Stimulated activated CD4-positive, alpha-beta T cell treated with anti-CD3 and anti-CD28 coated beads, Interleukin-12 subunit alpha, Interleukin-12 subunit beta, amount 100 ng/mL, for 4 hours (primary cell): ENCODE measurements at places on chromosomes 3 and 15.

DNA sequence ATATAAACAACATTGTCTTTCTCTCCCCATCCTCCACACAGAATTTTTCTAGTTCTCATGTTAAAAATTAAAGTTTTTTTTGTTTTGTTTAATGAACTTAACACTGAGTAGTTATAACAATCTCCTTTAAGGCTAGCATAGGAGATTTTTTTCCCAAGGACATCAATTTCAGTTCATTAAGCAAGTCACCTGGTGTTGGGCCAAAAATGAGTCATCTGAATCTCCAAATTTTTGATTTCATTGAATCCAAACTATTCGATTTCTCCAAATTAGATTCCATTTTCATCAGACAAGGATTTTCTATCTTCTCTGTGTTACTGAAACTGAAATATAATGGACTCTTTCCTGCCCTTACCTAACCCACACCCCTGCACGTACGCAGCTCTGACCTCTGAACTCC is 631.4 kb upstream of the MDFIC2 start:
- DNase-seq = no peak

DNA sequence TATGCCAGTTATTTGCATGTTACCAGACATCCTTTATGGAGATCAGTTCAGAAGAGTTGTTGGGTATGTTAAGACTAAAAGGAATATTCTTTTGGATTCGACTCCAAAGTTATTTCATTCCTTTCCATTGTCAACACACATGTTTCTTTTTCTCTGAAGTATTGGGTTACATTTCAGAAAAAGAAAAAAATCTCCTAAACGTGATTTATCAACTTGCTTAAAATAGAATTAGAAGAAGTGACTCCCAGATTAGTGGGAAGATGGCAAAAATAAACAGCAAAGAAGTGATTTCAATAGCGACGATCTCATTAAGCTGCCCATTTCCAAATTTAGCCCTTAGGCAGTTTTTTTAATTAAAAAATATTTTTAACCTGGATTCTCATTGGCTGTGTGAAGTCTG is 85.4 kb downstream of the TIGIT start:
- no peak for DNase-seq

- no peak for DNase-seq
Observed at GRCh38 chr3:183274609-183275008, 21.6 kb downstream of the B3GNT5 start.

GRCh38 chr3:24310887-24311286 is 183.8 kb downstream of the THRB start:
- no peak for DNase-seq

DNA sequence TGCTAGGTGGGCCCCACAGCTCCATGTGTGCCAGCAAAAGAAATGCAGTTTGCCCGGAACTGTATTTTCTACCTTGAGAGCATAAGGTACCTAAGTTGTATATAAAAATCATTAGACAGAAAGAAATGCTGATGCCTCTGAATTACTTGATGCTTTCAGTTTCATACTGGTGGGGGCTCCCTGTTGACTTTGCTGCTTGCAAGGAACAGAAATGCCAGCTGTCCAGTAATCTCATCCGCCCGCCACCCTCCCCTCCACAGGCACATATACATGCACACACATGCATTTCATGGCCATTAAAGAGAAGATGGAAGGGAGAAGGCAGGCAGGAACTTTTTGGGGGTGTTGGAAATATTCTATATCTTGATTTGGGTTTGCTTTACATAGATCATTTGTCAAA is 38.4 kb downstream of the LIMD1 start:
- no peak for DNase-seq

GRCh38 chr3:34200576-34200975 is 402.1 kb downstream of the PDCD6IP start:
- DNase-seq = no peak

DNA sequence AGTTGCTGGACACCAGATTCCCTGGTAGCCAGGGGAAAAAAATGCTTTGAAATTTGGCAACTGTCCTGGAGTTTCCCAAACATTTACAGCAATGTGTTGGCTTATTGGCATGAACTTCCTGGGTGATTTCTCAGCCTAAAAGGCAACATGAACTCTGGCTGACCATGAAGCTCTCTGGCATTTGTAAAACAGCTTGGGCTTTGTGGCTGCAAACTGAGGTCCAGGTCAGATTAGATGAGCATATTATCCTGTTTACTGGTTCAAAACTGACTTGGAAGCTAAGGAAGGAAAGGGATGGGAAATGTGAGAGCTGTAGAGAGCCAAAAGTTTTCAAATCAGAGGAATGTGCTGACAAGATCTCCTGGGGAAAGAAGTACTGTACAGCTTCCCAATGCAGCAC is 139.0 kb downstream of the P3H2 start:
- no peak for DNase-seq

GRCh38 chr3:64743156-64743886 is 55.5 kb upstream of the ADAMTS9 start:
- no peak for DNase-seq

DNA sequence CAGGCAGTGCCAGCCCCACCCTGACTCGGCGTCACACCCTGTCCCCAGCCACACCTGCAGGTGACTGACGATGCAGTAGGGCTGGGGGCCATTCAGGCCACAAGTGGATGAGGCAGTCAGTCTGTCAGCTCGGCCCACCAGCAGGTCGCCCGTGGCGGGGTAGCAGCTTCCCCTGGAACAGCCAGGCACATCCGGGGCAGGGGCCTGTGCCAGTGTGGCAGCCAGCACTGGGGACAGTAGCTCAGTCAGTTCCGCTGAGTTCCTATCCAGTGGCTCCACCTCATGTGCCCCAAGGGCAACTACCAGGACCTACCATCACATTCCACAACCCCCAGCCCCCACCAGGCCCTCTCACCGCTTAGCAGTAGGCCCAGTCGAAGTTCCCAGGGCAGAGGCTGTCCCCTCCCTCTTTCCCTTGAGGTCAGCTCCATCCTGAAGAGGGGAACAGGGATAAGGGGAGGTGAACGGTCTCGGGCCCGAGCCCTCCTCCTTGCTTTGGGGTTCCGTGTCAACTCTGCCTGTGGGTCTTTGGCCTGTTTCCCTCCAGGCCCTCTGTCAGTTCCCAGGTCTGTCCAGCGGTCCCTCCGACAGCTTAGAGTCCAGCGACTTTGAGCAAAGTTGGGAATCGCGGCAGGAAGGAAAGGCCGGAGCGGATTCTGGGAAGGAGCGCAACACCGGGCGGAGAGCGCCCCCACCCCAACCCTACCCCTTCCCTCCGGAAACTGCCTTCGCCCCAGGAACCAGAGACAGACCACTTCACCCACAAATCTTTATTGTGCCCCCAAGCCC is at the start of gene LAMB2:
LAMB2 (minus strand) TSS at position 614 of the 789 bp plus-strand sequence; CDS start at position 431, 183 bp downstream.
- DNase-seq = no peak

- no peak for DNase-seq
Observed at GRCh38 chr15:39974656-39975230, 40.8 kb downstream of the EIF2AK4 start.

- no peak for DNase-seq
Observed at GRCh38 chr3:44906997-44907396, 32.6 kb downstream of the TGM4 start.

GRCh38 chr15:67550522-67550921 is 8.0 kb downstream of the MAP2K5 start:
- no peak for DNase-seq

GRCh38 chr15:77507911-77508310 is 87.2 kb downstream of the HMG20A start:
- DNase-seq = no peak

GRCh38 chr3:21528291-21528995 is 222.6 kb downstream of the ZNF385D start:
- DNase-seq = no peak

GRCh38 chr15:80835336-80835735 is 56.2 kb downstream of the CEMIP start:
- no peak for DNase-seq

- no peak for DNase-seq
Observed at GRCh38 chr3:106376016-106376570, 507.3 kb upstream of the CBLB start.

DNA sequence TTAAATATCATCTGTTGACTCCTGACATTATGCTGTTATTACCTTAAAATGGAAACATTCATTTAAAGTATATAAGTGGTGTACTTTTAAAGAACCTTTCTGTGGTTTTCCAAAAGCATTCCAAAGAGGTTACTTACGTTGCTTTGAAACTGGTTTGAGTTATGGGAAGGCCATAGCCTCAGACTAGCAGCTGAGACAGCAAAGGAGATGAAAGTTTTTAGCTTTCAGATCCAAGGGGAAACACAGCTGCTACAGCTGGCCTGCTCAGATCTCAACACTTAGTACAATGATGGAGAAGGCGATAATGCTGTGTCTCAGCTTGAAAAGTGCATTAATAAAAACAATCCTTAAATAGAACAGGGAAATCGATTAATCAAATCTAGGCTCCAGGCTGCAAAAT is 921.1 kb downstream of the ROBO1 start:
- DNase-seq = no peak
